Stimulated activated CD4-positive, alpha-beta T cell treated with anti-CD3 and anti-CD28 coated beads, Interleukin-1b, Interleukin-23, amount 100 ng/mL, for 1 hour (primary cell): ENCODE measurements at places on chromosomes 6 and 20.

DNA sequence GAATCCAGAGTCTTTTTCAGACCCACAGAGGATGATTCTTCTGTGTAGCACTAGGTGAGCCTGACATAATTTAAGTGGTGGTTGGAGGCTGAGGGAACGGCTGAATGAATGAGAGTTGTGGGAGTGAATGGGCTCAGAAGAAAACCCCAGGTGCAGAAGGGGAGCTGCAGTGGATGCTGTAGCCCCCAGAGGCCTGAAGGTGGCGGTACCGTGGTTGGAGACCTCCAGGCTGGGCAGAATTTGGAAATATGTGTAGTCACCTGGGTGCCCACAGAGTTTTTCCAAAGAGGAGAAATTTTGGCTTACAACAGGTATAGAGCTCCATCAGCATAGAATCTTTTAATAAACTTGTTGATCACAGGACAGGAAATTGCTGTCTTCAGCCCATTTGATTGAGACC, 6.5 kb upstream of the RAET1G start:
- no peak for DNase-seq

- no peak for DNase-seq
These were observed 48.7 kb upstream of the BMP2 start for GRCh38 chr20:6718662-6719368.

GRCh38 chr6:125954735-125955339, 1.7 kb upstream of the HINT3 start:
- DNase-seq, result no peak

DNA sequence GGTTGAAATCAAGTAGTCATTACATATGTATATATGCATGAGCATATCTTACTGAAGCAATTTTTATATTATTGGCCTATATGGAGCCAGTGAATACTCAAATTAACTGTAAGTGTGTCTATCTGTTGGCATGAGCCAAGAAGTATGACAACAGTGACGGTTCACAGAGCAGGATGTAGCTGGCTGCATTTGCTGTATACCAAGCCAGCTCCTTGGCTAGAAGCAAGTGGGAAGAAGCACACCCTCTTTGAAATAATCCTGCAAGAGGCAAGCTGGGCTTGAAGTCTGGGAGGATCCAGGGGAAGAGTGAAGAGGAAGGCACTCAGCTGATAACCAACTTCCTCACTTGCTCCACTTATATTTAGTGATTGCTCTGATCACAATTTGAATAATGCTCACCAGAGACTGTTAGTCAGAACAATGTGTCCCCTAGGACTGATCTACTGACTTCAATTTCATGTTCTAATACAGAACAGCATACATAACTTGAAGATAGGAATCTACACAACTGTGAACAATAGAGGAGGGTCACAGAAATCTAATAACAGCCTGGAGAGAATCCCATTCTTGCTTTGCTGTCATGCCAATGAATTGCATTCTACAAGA, 497.3 kb downstream of the PRKN start:
- DNase-seq, result no peak

GRCh38 chr6:3808199-3808598, 41.0 kb upstream of the FAM50B start:
- no peak for DNase-seq

DNA sequence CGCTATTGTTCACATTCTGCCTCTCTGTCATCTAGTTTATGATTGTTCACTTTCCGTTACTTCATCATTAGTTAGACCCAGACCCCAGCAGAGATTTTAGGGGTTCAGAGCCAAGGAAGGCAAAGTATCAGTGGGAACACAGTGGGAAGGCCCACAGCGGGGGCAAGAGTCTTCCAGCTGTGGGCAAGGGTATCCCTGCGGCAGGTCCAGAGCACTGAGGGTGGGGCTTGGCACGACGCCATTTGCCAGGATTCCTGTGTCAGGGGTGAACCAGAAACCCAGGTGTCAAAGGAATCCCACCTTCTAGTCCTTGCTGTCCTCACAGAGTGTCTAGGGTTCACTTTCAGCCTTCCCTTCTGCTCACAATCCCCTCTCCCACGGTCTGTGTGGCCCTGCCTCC, 13.3 kb downstream of the RAET1E start:
- DNase-seq, result no peak

DNA sequence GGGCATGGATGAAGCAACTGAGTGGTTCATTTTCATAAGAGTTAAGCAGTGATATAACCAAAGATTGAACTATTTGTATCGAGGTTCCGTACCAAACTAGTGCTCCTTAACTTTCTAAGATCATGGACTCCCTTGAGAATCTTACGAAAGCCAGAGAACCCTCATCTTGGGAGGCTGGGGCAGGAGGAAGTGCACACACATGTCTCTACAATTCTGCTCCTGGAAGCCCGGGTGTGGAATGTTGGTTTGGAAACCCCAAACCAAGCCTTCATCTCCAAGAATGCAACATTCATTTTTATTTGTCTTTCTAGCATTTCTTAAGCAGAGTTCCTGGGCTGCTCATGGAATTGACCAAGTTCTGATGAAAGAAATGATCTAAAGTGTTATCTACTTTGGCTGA, 250.5 kb upstream of the PRND start:
- DNase-seq, result no peak

DNA sequence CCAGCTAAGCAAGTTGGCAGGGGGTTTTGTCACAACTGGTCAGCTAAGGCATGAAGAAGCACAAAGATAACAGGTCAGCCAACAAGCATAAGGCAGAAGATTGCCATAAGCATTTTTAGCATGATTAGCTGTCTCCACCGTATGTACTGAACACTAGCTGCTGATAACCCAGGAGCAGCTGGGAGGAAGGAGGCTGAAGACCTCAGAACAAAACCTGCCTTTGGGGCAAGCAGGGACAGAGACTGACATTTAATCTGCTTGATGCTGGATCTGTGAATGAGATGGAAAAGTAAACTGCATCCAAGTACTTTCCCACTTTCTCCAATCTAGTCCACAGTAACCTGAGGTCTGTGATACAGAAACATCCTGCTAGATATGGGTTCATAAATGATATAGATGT, 353.0 kb upstream of the MAP3K7 start:
- no peak for DNase-seq

GRCh38 chr20:61801065-61801360, 264.7 kb downstream of the TAF4 start:
- DNase-seq, result no peak

- DNase-seq, result no peak
These were observed 11.4 kb downstream of the MOCS1 start for GRCh38 chr6:39922821-39923220.

- DNase-seq, result no peak
These were observed 141.7 kb downstream of the TMEM242 start for GRCh38 chr6:157181649-157182048.

GRCh38 chr6:138803861-138804260, 8.0 kb downstream of the ECT2L start:
- no peak for DNase-seq

DNA sequence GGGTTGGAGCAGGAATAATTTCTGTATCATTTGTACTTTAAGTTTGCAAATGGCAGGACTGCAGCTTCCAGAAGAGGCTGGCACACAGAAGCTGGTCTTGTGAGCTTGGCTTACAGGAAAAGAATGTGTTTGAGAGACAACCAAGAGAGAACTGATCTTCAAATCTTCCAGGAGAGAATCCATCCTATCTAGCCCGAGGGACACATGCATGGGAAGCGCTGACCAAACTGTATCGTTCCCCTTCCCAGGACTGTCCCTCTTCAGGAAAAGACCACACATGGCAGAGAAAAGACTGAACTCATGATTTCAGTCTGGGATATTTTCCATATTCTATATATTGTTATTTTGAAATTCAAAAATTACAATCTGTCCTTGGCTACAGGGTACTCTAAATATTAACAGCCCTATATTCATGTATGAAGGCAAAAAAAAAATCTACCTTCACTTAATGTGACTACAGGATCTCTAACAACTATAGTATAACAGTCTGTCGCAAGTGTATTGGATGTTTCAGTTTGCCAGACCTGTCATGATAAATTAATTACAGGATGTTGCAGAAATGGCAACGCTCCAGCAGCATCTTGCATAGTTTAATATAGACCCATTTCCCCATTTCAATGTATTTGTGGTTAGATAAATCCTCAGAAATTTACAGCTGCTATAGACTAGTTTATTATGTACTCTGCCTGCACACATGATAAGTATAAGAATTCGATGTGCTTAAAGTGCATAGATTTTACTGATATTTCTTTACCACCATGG, 99.4 kb downstream of the MYB start:
- DNase-seq, result no peak

- DNase-seq, result no peak
These were observed 50.2 kb upstream of the DACT2 start for GRCh38 chr6:168369786-168370185.

GRCh38 chr6:48426636-48427035, 315.6 kb upstream of the PTCHD4 start:
- no peak for DNase-seq

DNA sequence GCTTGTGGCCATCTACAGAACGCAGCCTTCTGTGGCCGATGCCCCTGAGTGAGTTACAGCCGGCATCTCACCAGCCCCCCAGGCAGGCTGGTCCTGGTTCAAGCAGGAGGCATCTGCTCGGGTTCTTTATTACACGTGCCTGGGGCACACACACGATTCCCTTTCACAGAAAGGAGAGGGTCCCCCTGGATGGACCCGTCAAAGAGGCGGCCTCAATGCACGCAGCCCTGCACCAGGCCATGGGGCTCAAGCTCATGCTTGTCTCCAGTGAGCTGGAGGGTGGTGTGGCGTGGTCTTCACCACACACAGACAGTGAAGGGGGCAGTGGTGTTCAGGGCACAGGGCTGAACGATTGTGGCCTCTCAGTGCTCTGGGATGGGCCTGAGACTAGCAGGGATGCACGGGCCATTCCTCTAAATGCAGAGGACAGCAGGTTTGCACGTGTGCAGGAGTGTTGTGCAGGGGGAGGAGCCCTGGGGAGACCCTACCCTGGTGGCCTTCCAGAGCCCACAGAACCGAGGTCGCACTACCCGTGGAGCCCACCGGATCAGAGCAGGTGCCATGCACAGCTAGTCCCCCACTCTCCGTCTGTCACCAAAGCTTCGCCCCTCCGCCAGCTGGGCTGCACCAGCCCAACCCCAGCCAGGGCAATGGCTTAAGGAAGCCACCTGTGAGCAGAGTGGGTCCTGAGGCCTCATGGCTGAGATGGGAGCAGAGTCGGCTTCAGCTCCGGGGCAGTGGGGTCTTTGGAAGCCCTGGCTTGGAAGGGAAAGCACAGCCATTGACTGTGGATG, 23.1 kb downstream of the FRMD1 start:
- DNase-seq, result no peak

GRCh38 chr6:64691064-64691463, 1016.0 kb downstream of the EYS start:
- no peak for DNase-seq

GRCh38 chr6:35240838-35241801, 18.4 kb upstream of the ZNF76 start:
- peak; percentile 57 for DNase-seq

GRCh38 chr6:22141241-22141745, 155.5 kb downstream of the PRL start:
- no peak for DNase-seq

DNA sequence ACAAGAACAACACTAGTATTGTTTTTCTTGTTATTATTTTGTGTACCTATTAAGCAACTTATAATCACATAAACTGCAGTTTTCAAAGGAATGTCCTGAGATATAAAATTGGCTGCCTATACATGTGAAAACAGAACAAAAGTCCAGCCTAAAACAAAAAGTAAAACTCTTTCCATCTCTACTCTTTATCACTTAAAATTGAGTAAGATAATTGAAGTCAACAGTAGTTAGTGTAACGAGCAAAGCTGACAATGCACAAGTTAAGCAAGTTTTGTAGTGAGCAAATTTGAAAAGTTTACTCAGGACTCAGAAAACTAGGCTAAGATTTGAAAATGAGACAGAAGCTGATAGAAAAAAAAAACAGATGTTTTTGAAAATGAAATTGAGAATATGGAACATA, 941.4 kb upstream of the MAN1A1 start:
- no peak for DNase-seq

DNA sequence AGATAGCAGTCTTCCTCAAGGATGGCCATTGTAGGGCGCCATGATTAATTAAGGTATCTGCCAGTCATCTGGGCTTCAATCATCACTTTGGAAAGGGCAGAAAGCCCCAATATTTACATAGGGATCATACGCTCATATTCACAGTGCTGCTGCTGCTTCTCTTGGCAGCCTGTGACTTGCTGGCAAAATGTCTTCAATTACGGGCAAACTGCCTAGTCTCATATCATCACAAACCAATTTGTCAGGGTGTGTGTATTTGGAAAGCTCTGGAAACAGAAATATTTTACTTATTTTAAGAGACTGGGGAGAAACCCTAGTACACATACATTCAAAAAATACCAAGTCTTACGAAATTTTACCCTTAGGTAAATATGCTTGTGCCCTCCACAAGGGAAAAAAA, 77.6 kb downstream of the SAMD5 start:
- DNase-seq, result no peak
